ENCODE measurements at places on chromosomes 11 and 22.

DNA sequence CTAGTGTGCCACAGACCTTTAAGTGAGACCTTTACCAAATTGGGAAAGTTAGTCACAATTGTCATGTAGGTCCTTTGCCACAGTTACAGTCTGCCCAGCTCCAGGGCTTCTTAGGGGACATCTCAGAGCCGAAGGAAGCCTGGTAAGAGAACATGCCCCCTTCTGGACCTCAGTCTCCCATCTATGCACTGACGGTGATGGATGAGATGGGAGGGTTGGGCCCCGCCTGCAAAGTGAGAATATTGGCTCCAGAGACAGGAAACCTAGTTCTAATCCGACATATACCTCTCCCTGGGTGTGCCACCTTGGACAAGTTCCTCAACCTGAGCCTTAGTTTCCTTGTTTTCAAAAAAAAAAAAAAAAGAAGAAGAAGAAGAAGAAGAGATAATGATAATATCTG is 85.1 kb upstream of the NAV2 start:
- DNase-seq = no peak

DNA sequence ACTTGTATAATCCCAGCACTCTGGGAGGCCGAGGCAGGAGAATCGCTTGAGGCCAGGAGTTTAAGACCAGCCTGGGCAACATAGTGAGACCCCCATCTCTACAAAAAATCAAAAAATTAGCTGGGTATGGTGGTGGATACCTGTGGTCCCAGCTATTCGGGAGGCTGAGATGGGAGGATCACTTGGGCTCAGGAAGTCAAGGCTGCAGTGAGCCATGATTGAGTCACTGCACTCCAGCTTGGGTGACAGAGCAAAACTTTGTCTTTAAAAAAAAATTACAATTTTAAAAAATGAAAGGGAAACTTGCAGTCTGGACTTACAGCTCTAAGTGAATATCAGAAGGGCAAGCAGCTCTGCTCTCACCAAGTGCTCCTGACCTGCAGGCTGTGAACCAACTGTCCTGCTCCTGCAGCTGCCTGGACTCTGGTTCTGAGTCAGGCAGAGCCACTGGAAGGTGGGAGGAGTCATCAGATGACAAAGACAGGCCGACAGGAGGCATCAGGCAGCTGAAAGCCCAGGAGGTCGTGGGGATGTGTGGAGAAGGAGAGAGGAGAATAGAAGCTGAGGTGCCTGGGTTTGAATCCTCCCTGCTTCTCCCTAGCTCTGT is 9.6 kb downstream of the SMTNL1 start:
- peak; percentile 47 for DNase-seq

DNA sequence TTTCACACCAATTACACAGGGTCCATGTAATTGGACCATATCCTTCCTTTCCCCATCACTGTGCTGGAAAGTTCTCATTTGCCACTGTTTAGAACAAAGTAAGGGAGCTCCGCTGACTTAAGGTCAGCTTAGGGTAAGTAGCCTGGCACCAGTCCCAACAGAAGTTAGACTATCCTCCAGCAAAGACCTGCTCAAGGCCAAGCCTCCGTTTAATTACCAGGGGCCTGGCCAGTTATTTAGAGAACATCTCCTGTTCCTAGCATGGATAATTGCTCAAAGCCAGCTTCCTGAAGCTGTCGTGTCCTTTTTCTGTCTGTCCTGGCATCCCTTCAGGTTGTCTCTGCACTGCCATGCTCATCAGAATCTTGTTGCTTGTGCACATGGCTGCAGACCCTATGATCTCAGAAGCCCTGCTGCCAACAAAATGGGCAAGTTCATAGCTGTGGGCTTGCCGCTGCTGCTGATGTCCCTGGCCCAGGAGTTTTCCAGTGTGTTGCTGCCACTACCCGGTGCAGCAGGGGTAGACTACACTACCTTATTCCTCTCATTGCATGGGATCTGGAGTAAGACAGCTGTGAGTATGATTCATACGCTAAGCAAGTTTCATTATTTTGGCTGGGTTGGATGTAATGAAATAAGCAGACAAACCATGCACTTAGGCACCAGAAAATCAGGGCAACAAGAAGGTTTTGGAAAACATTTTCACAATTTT is 8.1 kb downstream of the OR8A1 start:
- no peak for DNase-seq

DNA sequence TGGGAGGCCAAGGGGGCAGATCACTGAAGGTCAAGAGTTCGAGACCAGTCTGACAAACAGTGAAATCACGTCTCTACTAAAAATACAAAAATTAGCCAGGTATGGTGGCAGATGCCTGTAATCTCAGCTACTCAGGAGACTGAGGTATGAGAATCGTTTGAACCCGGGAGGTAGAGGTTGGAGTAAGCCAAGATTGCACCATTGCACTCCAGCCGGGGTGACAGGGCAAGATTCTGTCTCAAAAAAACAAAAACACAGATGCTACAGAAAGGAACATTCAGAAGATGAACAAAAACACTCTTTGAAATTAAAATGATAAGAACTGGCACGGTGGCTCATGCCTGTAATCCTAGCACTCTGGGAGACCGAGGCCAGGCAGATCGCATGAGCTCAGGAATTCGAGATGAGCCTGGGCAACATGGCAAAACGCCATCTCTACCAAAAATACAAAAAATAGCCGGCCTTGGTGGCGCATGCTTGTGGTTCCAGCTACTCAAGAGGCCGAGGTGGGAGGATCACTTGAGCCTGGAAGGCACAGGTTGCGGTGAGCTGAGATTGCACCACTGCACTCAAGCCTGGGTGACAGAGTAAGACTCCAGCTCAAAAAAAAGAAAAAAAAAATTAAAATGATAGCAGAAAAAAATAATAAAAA is 8.5 kb downstream of the RAB6A start:
- DNase-seq = no peak
